Stimulated activated CD4-positive, alpha-beta T cell treated with anti-CD3 and anti-CD28 coated beads, Interleukin-2, amount 100 ng/mL, for 48 hours (primary cell): ENCODE measurements at places on chromosomes 12 and 14.

DNA sequence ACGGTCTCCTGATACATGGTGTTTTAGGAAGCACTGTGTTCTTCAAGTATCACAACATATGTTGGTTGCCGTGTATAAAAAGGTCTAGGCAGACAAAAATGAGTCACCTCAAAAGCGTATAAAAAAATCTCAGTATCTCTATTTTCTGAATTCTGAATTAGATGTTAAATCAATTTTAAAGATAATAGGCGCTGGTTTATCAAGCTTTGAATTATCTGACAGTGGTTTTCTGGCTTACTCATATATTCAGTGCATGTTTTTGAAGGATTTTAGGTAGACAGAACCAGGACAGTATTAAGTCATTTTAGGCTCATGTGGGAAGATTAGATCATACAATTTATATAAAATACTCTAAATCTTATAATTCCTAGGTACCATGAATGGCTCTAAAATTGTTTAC, 110.8 kb downstream of the TMTC2 start:
- DNase-seq, result no peak

- DNase-seq, result no peak
Measured at GRCh38 chr12:18461758-18462157, 200.4 kb downstream of the PIK3C2G start.

DNA sequence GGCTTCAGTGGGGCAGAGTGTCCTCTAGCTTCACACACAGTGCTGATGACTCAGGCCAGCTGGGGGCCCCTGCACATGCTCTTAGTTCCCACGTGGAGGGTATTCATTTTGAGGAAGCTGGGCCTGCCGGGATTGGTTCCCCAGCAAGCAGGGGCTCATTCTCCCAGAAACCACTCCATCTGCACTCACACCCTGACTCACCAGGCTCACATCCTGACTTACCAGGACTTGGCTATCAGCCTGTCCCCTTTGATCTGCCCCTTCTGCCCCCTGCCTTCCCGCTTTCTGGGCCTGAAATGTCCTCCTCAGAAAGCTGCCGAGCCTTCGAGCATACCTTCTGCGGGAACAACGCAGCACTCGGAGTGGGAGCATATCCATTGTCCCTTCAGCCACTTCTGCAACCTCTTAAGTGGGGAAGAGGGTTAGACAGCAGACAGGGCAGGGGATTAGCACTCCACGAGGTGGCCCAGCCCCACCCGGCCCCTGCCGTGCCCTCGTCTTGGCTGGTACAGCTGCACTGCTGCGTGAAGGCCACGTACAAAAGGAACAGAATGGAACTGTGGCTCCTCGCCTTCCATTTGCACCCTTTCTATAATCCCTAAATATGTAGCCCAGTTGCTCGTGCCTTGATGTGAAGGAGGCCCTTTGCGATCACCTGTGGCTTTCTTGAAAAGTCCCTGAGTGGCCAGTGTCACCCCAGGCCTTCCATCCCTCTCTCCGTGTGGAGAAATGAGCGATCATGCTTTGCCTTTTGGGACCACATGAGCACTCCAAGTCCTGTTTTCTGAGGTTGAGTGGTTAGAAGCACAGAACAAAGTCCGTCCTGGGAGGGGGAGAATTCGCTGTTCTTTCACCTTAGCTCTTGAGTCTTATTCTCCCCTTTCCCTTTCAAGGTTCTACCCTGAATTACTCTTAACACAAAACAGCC, 26.1 kb downstream of the TPCN1 start:
- no peak for DNase-seq

DNA sequence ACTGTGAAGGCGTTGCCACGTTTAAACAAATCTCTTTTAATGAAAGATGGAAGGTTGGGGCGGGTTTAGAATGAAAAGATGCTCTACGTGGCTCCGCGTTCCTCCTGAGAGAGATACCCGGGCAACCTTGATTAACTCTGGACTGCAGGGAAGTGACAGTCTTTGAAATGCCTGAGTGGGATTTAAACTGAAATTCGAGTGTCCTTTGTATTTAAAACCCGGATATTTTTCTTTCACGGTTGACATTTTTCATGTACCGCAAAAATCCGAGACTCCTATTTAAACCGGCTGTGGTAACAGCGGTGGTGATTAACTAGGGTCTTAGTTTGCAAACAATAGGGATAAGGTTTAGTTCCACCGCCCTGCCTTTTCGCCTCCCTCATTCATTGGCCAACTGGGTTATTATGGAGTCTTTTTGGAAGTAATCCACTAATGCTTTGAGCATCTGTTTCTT, 707 bp downstream of the G2E3 start:
- no peak for DNase-seq

- DNase-seq, result no peak
Measured at GRCh38 chr14:78721756-78722480, 551.7 kb downstream of the NRXN3 start.

DNA sequence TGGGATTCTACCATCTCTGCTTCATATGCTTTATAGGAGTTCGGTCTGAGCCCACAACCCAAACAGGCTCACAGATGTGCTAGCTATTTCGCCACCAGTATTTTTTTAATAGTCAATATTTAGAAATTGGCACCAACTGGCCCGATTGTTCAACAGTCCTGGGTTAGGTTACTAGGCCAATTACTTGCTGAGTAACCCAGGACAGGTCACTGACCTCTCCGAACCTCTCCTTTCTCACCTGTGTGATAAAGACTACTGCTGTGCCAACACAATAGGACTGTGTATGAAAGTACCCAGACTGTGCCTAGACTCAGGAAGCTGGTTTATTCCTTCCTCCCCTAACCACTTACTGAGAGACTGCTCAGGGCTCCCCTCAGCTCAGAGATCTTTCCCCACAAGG, 8.3 kb downstream of the BDKRB2 start:
- DNase-seq, result no peak

DNA sequence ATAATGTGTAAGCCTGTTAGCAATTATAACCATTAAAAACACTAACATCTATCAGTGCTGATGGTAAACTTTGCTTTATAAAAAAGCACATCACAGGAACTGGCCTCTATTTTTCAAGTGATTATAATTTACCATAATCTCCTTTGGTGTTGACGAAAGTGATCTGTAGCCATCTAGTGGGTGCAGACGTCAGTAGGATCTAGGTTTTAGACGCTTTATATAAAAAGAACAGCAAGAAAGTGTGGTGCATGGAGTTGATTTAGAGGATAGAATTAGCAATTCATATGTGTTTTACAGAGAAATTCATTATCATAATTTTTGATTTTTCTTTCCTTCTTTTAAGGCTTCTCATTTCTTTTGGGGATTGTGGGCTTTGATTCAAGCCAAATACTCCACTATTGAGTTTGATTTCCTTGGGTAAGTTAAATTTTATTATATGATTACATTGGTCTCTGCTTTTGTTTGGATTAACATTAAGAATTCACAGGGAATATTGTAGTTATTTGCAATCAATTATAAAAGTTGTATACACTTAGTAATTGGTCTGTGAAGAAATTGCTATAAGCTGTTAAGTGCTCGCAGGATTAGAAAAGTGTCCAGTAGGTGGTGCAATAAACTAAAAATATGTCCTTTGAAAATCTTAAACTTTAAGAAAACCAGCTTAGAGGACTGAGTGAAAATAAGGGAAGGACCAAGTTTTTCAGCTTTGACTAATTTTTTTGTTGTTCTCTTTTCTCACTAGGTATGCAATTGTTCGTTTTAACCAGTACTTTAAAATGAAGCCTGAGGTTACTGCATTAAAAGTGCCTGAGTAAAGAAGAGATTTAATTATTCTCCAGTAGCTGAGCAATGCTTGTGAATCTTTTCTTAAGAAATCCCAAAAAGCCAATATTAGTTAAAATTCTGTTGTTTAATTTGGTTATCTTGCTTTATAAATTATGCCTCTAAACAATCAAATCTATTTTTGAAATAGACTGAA, 59.5 kb downstream of the ETNK1 start:
- DNase-seq, result no peak

- no peak for DNase-seq
Measured at GRCh38 chr12:31387466-31387865, 61.5 kb upstream of the SINHCAF start.

- no peak for DNase-seq
Measured at GRCh38 chr12:64611341-64612284, 1.3 kb downstream of the RASSF3 start.

DNA sequence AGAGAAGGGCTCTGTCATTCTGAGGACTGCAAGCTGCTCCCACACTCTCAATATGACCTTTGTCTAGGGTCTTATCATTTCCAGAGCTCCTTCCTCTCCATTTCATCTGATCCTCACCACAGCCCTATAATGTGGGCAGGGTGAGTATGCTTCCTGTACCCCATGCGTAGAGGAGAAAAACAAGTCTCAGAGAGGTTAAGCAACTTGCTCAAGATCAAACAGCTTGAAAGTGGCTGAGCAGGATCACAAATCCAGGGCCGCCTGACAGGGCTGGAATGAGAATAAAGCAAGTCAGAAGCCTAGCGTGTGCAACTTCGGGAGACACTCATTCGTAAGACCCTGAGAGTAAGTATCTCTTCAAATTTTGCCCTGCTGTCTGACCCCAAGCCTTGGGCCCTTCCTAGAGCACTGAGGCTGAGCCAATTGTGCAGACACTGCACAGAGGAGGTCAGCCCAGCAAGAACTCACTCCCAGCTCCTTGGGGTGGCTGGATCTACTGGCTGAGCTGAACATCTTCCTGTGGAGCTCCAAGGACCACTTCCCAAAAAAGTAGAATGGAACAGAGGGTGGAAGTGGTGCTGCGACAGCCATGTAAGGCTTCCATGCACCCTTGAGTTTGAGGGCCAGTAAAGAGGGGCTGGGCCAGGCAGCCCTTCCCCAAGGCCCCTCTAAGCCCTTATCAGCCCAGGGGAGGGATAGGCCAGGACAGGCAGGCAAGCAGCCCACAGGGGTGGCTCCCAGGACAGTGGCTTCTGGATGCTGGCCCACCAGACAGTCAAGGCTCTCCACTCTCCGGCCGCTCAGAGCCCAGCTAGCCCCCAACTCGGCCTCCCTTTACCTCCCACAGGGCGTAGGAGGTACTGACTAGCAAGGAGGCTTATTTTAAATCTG, 10.5 kb downstream of the ZFP36L1 start:
- no peak for DNase-seq

DNA sequence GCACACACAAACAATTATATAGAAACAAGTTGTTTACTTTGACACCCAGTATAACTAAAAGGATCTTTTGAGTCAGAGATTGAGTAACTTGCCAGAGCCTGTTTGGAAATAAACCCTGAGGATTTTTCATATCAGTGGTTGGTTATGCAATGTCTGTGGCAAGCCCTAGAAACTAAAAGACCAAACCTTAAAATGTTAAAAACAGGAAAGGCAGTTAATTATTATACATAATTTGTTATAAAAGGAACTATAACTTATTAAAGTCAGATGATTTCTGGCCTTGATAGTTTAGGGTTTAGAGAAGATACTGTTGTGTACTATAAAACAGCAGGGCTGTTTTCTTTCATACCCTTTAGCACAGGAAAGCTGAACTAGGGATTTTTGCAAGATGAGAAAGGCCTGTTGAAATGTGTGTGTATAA, 44.1 kb downstream of the PSEN1 start:
- no peak for DNase-seq

GRCh38 chr12:8145754-8146441, 10.9 kb upstream of the ZNF705A start:
- no peak for DNase-seq

DNA sequence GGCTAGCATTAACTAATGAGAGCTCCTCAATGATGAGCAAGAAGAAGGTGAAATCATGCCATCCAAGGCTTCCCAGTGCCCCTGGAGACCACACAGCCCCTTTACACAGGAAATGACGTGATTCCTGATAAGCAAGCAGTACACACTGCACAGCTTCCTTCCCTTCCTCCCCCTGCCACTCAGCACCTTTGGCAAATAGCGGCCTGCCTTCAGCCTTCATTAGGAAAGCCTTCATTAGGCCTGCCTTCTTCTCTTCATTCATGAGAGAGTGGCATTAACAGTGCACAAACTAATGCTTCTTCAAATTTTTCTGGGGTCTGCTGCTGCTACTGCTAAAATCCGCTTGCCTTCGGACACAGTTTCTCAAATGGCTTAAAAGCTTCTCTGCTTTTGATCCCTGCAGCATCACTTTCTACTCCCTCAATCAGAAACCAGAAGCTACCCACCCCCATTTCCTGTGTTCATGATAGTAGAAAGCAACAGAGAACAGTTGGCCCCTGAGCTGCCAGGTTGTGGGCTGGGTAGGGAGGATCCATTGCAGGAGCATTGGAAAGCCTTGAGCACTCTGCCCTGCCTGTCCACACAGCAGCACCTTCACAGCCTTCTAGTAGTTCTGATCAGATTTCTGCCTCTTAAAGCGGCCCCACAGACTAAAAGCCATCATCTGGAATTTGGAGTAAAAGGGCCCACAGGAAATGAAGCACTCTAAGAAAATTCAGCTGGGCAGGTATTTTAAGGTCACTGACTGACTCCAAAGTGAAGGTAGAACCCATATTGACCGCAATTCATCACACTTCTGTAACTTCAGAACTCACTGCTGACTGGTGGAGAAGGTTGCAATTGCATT, 103.8 kb upstream of the ETV6 start:
- peak; percentile 23 for DNase-seq

DNA sequence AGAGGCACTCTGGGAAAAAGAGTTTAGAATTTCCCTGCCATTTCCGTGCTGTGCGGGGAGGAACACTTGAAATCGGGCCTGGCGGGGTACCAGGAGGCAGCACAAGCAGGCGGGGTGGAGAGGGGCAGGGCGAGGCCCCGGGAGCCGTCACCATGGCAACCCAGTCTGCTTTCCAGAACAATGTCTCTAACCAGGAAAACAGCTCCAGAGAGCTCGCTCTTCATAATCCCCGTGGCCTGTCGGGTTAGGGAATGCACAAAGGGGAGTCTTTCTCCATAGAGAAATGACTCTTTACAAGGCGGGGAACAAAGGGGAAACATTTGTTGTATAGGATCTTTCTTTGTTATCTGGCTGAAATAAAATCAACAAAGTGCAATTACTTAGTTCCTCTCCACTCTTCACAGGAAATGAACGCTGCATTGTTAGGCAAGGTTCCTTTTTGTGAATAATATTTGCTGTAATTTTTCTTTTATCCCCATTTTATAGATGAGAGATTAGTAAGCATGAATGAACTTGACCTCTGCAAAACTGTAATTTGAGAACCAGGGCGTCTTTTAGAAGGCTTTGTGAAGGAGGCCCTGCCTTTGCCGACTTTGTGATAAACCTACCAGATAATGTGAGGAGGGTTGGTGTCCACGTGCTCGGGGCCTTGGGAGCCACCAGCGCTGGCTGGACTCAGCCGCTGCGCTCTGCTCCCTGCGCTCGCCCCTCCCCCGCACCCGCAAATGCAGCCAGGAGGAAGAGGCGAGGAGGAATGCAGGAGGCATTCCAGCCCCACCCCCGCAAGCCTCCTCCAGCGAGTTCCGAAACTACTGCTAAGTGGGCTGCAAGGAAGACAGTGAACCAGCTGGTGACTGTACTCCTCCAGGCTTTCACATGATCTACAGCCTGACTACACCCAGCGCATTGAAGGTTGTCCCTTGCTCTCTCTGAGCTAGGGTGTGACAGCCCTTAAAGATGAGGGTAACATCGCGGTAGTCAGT, 105.2 kb upstream of the ATF7IP start:
- DNase-seq, result no peak

DNA sequence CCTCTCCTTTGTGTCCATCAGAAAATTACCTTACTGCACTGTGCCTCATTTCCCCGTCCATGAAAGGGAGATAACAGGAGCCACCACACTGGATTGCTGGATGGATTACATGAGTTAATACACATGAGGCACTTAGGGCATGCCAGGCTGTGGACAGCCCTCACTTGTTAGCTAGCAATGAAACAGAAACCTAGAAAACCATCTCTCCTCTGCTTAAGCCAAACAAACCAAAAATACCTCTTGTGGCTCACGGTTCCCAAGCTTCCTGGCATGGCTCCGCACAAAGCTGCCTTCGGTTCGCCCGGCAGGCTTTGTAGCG, 660 bp upstream of the HCFC2 start:
- DNase-seq, result no peak

GRCh38 chr12:6145564-6145963, 21.1 kb upstream of the VWF start:
- no peak for DNase-seq
